AG04449 (cell line): ENCODE measurements at places on chromosomes 11 and 22.

DNA sequence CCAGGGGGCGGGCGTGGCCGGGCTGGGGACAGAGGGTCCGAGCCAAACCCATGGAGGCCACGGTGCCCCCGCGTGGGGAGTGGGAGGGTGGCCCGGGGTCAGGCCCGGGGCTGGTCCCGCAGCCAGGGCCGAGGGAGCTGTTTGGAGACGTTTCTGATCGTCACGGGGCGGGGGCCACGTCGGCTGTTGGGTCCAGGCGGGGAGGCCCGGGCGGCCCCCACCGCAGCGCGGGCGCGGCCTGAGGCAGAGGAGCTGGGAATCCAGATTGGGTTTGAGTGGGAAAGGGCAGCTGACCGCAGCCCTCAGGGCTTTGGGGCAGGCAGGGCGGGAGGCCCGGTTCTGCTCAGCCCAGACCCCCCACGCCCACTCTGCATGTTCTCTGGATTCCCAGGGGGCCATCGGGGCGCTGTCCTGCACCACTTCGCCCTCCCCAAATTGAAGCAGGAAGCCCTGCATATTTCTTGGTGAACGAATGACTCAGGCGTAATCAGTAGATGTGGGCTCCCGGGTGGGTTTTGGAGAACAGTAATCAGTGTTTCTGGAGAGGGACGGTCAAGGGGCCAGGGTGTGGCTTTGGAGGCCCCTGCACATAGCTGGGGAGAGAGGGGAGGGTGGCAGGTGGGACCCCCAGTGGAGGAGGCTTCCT is 583 bp downstream of the MRPL23 start:
- no peak for DNase-seq

- no peak for DNase-seq
These were observed 237.6 kb upstream of the CCDC179 start for GRCh38 chr11:23097891-23098290.

DNA sequence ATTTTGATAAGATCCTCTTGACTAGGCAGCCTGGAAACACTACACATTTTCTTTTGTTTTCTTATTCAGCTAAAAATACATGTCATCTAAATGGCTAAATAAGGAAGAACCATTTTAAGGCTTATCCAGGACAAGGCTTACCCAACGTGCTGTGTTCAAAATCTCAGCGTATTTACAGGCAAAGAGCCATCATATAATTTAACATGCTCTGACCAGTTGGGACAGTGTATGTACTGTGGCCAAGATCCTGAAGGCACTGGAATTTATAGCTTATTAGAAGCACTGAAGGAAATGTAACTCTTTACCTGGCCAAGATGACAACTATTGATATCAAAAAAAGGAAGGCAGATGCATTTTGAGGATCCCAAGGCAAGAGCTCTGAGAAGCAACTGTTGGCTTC is 71.1 kb downstream of the PPFIBP2 start:
- no peak for DNase-seq

DNA sequence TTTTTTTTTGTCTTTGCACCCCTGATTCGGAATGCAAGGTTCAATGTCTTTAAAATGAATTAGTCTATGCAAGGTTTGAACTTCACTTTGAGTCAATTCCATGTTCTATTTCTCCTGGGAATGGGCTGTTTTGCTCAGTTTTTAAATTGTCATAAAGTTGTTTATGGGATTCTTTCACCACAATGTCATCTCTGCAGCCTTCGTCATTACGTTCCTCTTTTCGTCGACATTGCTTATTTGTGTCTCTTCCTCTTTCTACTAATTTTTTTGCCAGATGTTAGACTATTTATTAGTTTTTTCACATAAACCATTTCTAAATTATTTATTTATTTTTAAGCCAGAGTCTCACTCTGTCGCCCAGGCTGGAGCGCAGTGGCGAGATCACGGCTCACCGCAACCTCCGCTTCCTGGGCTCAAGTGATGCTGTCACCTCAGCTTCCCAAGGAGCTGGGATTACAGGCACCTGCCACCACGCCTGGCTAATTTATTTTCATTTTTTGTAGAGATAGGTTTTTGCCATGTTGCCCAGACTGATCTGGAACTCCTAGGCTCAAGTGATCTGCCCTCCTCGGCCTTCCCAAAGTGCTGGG is 7.1 kb upstream of the TNNT3 start:
- DNase-seq: no peak

GRCh38 chr11:111046291-111046690 is 199.2 kb upstream of the POU2AF2 start:
- DNase-seq: no peak

GRCh38 chr22:34111210-34111824 is 191.0 kb upstream of the LARGE1 start:
- DNase-seq: no peak

DNA sequence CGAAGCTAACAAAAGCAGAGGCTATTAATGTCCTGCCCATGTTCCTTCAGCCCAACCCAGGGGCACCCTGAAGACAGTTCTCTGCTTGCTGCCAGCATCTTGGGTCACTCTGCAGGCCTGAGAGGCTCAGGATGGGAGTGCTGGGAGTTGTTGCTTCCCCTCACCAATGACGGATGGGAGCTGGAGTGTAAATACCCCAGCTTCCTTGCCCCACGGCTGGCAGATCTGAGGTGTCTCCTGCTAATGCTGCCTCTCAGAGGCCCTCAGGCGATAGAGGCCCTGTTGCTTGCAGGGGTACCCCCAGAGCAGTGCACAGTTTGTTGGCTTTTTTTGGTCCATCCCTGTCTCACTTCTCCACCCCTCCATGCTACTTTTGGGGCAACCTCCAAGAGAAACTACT is 32.9 kb downstream of the IFT27 start:
- no peak for DNase-seq

DNA sequence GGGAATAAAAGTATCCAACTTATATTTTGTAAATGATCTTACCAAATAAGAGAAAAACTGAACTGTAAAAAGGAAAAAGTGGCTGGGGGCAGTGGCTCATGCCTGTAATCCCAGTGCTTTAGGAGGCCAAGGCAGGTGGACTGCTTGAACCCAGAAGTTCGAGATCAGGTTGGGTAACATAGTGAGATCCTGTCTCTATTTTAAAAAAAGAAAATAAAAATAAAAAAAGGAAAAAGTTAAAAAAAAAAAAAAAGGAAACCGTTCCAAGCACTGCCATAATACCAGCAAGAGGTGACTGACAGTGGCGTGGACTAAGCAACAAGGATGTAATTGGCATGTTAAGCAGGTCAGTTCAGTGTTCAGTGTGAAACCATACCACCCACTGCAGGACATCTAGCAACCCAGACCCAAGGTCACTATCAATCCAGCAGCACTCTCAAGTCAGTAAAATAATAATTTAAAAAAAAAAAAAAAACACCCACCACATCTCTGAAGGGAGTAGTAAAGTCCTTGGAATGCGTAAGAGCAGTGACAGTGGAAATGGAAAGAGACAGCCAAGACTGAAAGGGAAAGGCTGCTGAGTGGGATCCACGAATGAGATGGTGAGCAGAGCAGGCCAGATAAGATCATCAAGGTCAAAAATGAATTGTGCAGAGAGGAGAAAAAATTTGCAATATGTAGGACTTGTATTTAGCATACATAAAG is 43.6 kb downstream of the MAPK1 start:
- no peak for DNase-seq

DNA sequence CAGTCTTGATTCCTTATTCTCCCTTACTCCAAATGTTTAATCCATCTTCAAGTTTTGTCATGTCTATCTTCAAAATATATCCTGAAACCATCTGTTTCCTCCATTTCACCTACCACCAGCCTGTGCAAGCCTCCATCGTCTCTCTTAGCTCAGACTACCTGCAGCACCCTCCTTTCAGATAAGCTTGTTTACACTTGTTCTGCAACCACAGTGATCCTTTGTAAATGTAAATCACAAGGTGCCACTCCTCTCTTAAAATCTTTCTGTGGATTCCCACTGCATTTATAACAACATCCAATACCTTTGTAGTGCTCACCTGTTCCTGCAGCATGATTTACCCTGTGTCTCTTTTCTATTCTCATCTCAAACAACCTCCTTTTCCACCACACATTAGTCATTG is 31.8 kb upstream of the GPR83 start:
- DNase-seq: no peak
